Nucleus accumbens (tissue), 56 donors: ENCODE measurements at places on chromosomes 5 and 9.

- DNase-seq = no peak
These were observed 87.5 kb upstream of the RANBP3L start for GRCh38 chr5:36389245-36389644.

- no peak for DNase-seq
These were observed 853.3 kb downstream of the TLE1 start for GRCh38 chr9:80836013-80836412.

- DNase-seq = no peak
These were observed 94.7 kb downstream of the XRCC4 start for GRCh38 chr5:83172011-83172410.

DNA sequence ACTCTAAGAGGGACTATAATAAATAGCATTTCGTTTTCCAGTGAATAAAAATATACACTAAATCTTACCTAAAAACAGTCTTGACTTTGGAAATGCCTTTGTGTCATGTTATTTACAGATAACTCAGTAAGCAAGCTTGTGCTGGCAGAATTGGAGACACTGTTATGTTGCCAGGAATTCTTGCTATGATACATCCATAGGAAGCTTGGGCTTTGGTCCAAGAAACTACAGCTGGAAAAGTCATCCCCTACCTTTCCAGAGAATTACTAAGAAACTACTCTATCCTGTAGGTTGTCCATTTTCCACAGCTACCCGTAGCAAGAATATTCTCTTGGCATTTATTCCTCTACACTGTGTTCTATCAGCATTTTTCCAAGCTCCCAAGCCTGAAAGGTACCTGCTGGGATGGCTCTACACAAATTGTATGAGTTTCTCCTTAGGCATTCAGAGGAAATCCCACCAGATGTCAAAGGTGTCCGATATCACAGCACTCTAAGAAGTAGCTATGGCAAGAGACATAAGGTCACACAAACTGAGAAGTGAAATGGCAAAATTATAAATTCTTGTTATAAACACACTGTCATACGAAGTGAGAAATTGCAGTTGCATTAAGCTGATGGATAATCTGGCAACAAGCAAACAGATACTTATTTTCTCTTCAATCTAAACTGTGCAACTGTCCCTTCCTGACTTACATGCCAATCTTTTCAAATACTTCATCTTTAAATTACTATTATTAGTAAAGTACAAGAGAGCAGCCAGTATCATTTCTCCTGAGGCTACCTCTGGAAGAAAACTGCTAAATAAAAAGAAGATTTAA lies 68.5 kb downstream of the MCTP1 start:
- no peak for DNase-seq

GRCh38 chr5:14408969-14409586 lies 172.5 kb upstream of the OTULINL start:
- no peak for DNase-seq

DNA sequence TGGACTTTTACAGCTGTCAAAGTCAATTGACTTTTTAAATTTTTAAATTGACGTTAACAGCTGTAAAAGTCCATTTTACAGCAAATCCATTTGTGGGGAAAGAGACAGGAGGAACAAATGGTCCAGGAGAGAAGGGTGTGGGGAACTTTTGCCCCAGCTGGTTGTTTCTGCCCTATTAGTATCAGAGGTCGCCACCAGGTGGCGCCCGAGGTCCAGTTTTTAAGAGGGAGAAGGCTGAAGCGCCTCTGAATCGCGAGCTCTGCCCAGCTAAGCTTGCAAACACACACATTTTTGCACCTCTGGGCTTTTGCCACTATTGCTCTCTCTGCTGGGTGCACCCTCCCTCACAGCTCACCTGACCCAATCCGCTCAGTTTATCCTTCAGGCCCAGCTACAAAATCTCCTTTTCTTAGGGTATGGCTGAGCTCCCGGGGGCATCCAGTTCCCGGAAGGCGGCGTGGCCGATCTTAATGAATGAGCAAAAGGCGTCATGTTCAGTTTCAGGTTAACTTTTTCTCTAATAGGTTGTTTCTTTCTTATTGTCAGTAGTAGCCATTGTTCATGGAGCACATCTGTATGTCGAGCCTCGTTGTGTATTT lies 6.3 kb upstream of the TTLL11 start:
- DNase-seq = peak; percentile 72

DNA sequence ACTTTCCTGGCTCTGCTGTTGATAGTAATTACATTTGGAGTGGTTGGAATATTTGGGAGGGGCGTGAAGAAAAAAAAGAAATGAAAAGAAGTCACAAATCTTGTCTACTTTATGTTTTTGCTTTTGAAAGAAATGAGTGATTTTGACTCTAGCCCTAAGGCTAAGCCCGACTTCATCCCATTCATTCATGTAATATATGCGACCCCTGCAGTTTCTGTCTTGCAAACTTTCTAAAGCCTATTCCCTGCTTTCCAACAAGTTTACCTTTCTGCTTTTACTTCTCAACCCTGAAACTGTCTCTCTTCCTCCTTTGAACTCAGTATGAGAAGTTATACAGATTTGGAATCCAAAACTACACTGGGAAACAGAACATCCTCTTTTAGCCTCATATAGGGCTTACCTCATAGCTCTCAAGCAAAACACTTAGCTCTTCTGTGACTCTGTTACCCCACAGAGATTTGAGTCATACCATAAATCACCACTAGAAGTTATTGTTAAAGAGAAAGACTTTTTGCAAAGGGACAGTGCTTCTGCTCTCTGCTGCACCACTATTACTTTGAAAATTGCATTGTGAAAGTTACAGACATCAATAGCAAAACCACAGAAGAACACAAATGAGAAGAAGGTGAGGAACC lies 1.6 kb downstream of the CFAP95 start:
- DNase-seq = no peak

- no peak for DNase-seq
These were observed 151.6 kb upstream of the PHYKPL start for GRCh38 chr5:178383919-178384815.

DNA sequence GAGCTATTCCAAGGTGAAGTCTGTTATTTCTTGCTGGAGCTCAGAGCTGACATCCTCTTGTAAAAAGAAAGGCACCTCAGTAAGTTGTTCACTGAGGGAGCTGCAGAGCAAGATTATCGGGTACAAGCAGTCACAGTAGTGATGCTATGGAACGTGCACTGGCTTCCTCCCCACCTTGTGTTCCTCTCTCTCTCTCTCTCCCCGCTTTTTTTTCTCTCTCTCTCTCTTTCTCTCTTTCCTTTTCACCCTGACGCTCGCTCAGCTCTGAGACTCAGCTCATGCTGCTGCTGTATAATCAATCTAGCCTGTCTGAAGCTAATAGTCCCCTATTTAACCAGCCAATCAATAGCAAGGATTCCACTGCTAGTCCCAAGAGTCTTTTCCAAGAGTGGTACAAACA lies 587.6 kb upstream of the CDH18 start:
- DNase-seq = no peak

- no peak for DNase-seq
These were observed 83.8 kb downstream of the HMCN2 start for GRCh38 chr9:130349398-130349797.

DNA sequence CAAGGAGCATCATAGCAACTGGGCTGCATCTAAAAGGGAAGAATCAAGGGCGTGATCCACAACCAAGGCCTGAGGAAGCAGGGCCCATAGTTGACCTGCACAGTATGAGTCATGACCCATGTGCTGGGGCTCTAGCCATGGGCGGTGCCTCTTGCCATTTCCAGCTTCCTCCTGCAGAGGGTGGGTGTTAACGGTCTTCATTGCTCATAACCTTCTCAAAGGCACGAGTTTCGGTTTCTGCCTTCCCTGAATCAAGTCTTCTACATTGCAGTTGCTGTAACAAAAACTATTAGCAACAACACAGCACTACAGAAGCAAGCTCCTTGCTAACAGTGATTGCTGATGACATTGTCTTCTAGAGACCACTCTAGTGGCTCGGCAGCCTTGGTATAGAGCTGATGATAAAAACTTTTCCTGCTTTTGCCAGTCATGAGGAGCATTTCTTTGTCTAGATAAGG lies 66.9 kb downstream of the CTSL start:
- no peak for DNase-seq

- DNase-seq = peak; percentile 19
These were observed 7.4 kb downstream of the BSPRY start for GRCh38 chr9:113356686-113357292.

- DNase-seq = no peak
These were observed 223.5 kb upstream of the MEF2C start for GRCh38 chr5:89106480-89106879.

GRCh38 chr5:50711280-50711679 lies 44.8 kb downstream of the PARP8 start:
- DNase-seq = no peak

GRCh38 chr5:38996123-38996522 lies 78.1 kb downstream of the RICTOR start:
- DNase-seq = no peak

DNA sequence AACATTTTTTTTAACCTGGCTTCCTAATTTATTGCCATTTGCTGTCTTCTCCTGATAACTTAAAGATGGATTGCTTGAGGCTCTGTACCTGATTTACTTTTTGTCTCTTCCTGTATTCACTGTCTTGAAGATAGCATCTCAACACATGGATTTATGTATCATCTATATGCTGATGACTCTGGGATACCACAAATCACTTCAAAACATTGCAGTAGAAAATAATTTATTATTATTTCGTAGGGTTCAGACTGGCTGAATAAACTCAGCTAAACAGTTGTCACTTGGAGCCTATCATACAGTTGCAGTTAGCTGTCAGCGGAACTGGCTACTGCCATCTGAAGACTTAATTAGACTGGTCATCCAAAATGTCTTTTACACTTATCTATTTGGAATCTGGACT lies 1025.2 kb upstream of the CDH18 start:
- no peak for DNase-seq
